ENCODE measurements at places on chromosomes 6 and 20.

DNA sequence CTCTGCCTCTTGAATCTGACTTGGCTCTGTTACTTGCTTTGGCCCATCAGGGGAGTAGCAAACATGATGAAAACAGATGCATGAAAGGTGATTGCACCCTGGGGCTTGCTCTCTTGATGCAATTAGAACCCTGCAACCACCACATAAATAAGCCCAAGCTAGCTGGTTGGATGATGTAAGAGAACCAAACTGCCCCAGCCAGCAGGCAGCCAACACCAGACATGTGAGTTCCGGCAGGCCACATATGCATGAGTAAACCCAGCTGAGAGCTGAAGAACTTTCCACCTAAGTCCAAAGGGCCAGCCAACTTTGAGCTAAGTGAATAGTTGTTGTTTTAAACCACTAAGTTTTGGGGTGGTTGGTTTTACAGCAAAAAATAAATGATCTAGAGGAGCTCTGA is 268.4 kb downstream of the FARS2 start:
- no peak for DNase-seq

DNA sequence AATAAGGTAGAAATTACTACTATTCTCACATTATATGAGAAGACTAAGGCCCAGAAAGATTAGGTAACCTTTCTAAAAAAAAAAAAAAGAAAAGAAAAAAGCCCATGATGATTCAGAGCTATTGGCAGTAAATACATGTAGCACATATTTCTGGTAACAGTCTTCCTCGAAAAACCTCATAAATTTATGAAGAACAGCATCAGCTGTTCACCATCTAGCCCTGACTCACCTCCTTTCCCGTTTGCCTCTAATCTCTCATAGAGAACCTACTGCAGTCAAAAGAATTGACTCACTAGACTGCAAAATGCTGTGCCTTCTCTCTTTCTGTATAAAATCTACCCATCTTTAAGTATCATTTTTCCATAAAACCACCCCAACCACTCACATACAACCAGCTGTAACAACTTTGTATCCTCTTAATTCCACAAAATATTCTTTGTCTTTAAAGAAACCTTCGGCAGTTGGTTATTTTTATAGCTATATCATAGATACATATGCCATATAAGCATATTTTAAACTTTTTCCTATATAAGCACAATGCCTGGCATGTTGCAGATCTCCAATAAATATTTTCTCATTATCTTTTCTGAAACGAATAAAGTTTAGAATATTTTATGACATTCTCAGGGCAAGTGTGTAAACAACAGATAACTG is 152.7 kb upstream of the ENPP5 start:
- DNase-seq, result no peak

DNA sequence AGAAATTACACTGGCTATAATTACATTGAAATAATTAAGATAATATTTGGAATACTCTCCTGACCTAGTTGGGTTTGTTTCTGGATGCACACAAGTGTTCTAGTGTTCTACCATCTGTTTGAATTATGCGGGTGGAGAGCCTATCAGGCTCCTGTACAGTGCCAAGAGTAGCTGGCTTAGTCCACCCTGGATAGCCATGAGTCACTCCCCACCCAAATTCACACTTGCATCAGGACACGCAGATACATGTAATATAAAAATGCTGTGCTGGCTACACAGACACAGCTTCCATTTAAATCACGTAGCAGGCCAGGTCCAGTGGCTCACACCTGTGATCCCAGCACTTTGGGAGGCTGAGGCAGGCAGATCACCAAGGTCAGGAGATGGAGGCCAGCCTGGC is 686.2 kb upstream of the SLC35B3 start:
- DNase-seq, result no peak

GRCh38 chr20:39013662-39014109 is 51.5 kb downstream of the DHX35 start:
- DNase-seq, result no peak

DNA sequence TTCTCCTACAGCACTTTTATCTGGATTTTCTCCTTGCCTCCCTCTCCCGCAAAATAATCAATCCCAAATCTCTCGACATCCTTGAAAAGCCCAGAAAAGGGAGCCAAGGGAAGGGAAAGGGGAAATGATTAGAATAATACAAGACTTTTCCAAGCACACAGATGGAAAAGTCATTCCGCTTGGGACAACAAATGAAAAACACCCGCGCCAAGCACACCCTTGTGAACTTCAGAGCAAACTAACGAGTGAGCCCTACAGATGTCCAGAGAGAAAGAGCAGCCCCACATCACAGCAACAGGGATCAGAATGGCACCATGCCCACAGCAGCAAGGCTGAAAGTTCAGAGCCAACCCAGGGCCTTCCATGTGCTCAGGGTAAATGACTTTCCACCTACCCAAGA is 49.6 kb downstream of the NINL start:
- no peak for DNase-seq

- DNase-seq, result no peak
These were observed 271.1 kb downstream of the SAMD5 start for GRCh38 chr6:147779624-147780023.

- DNase-seq, result no peak
These were observed 113.9 kb upstream of the ZNF217 start for GRCh38 chr20:53707371-53708055.

GRCh38 chr6:13071550-13072345 is 256.6 kb downstream of the TBC1D7 start:
- no peak for DNase-seq

DNA sequence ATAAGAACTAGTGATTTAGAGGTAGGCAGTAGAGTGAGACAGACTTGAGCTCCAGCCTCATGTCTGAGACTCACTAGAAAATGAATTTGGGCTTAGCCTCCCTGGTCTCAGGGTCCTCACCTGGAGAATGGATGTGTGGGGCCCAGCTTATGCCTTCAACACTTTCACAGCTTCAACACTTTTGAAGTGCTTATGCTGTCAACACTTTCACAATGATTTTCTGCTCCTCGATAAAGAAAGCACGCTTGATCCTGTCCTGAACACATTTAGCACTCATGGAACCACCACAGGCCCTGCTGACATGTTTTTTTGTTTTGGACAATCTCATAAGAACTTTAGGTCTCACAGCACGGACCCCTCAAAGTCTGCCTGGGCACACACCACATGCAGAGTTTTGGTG is 229.3 kb downstream of the PACRG start:
- DNase-seq, result no peak

DNA sequence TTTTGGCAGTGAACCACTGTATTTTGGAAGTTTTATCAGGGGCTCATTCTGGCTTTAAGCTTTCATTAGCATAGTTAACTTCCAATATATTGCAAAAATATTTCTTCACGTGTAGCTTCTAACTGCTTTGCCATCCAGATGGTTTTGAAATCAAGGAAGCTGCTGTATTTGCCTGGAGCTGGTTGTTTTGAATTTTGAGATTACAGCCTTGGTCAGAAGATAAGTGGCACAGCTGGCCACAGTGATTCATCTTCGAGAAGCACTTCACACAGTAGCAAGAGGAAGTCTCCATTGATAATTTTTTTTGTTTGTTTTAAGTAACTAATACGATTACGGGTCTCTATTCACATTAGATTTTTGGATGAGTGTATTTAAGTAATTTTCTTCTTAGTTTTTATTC is 3.8 kb downstream of the APCDD1L start:
- DNase-seq, result no peak

DNA sequence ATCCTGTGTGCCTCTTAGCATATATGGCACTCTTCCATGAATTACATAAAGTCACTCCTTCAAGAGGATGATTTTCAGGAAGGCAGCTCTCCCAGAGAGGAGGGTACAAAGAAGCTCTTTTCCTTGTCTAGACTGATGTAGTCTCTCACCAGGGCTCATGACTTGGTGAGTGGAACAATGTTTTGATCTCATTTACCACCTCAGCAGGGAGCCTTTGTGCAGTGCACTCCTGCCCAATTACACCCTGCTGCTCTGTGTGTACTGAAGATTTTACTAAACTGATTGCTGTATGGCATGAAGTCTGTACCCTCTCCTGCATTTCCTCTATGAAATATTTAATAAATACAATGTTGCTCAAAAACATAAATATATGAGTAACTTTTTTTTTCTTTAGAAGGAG is 598.3 kb upstream of the HS3ST5 start:
- no peak for DNase-seq

DNA sequence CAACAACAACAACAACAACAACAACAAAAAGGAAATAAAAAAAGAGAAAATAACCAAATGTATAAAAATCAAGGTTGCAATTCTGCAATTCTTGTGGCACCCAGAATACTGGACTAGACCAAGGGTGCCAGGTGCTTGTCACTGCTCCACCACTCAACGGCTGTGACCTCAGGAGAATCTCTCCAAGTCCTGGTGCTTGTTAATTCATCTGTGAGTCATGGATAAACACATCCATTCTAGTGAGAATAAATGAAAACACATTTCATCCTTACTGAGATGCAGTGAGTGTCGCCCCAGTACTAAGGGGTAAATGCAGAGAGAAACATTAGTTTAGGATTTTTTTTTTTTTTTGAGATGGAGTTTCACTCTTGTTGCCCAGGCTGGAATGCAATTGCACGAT is 32.0 kb downstream of the HLA-C start:
- DNase-seq, result no peak

- no peak for DNase-seq
These were observed 134.8 kb upstream of the FOXA2 start for GRCh38 chr20:22719167-22719591.

DNA sequence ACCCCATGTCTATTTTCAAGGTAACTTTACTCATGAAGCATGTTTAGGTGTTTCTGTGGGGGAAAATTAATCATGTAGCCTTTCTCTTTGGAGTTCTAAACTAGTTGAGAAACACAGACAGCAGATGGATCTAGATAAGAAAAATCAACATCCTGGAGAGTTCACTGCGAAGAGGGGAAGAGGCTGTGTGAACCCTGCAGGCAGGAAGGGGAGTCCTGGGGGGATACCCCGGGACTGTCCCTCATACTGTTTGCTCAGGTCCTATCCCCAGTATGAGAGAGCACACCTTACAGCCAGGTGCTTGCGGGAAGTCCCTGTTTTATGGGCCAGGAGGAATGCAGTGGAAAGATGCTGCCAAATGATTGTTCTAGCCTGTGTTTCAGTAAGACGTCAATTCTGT is 32.7 kb downstream of the CHMP4B start:
- no peak for DNase-seq

DNA sequence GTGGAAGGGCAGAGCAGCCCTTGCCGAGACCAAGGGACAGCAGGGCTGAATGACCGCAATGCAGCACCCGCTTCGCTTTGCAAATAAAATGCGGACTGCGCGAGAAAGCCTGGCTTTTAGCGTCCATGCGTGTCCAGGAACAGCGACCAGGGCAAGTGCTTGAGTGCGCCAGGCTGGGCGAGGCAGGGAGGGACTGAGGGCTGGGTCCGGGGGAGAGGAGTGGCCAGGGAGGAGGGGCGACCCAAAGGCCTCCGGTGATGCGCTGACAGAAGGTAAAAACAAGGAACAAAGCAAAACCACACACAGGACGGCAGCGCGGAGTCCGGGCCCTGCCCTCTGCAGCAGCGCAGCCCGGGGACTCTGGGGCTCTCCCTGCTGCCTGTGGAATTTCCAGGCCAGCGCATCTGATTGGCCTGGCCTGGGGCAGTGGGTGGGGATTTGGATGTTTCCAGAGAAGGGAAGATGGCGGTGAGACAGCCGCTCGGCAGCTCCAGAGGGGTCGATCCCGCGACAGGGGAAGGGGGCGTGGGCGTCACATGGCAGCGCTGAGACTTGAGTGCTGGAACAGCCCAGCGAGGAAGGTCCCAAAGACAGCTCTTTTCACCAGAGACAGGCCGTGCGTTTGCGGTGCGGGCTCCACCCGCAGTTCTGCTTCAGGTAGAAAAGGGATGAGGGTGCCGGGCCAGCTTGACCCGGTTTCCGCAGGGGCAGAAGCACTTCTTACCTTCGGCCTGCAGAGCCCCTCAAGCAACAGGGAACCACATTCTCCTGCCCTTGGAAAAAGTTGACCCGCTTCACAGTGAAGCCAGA is 51.8 kb downstream of the SSR1 start:
- DNase-seq, result peak; percentile 23

DNA sequence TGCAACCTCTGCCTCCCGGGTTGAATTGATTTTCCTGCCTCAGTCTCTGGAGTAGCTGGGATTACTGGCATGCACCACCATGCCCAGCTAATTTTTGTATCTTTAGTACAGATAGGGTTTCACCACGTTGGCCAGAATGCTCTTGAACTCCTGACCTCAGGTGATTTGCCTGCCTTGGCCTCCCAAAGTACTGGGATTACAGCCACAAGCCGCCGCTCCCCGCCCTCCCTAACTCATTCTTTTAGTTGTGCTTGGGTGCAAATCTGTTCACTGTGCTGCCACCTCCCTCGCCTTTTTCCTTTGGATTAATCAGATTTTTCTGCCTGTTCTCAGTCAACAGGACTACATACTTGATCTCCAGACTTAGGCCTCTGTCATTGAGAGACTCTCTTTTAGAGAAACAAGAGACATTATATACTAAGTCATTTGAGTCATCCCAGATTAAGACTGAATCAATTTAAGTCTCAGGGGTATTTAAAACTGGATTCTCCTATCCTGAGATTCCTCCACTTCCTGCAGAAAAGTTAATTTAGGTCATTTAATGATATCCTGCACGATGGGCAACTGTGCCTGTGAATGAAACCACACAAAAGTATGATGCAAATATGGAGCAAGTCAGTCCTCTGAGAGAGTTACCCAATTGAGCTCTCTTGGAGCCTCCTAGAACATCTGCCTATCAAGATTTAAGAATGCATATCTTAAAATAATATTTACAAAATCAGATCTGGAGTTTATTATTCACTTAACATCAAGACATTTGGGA is 136.1 kb upstream of the THEMIS start:
- DNase-seq, result no peak

- no peak for DNase-seq
These were observed 10.0 kb upstream of the FAM210B start for GRCh38 chr20:56348746-56349145.

- no peak for DNase-seq
These were observed 94.7 kb upstream of the NFATC2 start for GRCh38 chr20:51637241-51637640.

All from stimulated activated CD4-positive, alpha-beta T cell treated with anti-CD3 and anti-CD28 coated beads, TNF-alpha, amount 100 ng/mL, for 4 hours (primary cell).